ENCODE measurements at places on chromosomes 12 and 14.

GRCh38 chr12:109553906-109554500 is 19.3 kb downstream of the MMAB start:
- DNase-seq = no peak

GRCh38 chr12:28799348-28799747 is 349.7 kb upstream of the FAR2 start:
- DNase-seq = no peak

DNA sequence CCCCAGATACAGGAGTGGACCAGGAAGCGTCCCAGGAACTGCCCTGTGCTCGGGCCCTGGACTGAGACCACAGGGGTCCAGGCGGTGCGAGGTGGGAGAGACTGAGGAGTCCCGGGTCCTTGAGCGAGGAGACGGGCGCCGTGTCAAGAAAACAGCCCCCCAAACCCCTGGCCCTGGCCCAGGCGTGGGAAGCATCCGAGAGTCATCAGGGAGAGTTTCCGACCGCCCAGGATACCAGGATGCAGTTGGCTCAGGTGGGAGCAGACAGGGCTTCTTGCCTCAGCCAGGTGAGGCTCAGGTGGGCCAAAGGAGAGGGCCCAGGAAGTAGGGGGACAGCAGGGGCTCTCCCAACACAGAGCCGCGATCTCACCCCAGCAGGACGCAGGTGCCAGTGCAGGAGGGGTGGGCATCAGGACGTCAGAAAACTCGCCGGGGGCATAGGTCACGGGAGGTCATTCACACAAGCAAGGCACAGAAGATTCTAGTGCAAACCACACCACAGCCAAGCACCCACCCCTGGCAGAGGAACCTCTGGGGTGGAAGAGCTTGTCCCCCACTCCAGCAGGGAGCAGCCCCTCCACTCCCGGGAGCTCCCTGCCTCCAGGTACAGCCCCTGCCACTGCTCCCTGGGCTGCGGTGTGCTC is 102.5 kb upstream of the EIF5 start:
- DNase-seq = no peak

DNA sequence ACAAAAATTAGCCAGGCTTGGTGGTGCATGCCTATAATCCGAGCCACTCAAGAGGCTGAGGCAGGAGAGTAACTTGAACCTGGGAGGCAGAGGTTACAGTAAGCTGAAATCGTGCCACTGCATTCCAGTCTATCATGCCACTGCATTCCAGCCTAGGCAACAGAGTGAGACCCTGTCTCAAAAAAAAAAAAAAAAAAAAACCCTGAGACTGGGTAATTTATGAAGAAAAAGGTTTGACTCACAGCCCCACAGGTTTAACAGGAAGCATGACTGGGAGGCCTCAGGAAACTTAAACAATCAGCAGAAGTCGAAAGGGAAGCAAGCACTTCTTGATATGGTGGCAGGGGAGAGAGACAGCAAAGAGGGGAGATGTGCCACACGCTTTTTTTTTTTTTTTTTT is 123.2 kb downstream of the GXYLT1 start:
- DNase-seq = no peak

GRCh38 chr12:6070472-6071257 is 53.8 kb downstream of the VWF start:
- no peak for DNase-seq

DNA sequence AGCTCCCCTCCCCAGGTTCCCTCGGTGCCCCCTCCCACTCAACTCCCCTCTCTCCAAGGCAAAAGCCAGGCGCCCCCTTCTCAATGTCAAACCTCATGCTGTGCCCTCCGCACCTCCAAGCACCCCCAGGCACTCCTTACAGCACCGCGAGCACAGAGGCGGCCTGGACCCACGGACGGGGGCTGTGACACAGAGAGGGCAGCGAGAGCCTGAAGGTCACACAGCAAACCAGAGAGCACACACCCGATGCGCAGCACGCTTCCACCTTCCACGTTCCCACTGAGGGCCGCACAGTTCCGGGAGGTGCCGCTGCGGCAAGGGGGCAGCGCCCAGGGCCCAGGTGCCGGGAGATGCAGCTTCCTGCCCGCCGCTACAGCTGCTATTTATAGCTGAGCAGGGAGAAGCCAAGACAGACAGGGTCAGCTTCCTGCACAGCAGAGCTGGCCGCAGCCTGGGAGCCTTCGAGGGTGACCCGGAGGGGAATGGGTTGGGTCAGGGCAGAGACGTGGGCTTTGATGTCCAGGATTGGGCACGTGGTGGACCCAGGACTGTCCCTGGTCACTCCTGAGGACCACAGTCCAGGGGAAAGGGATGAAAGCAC is 12.9 kb downstream of the NCOR2 start:
- no peak for DNase-seq

- no peak for DNase-seq
Measured at GRCh38 chr14:101950100-101950499, 14.3 kb upstream of the DYNC1H1 start.

DNA sequence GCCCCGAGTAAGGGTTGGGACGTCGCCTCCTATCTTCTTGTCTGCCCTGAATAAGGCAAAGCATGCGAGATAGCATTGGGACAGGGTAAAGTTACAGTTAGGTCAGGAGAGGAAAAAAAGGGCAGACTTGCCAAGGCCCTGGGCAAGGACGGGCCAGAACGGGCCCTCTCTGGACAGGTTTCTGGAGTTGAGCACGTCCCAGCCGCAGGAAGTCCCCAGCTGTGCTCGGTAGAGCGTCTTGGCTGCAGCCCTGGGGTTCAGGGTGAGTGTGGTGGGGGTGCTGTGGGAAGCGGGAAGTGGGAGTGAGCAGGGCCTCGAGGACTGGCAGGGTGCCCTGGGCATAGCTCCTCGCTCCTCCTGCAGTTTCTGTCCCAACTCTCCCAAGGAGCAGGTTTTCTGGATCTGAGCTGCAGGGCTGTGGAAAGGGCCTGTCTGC is 5.4 kb downstream of the RPS6KL1 start:
- DNase-seq = no peak

GRCh38 chr14:58077621-58078020 is 74.4 kb downstream of the ARMH4 start:
- no peak for DNase-seq

- DNase-seq = no peak
Measured at GRCh38 chr12:25839470-25839869, 119.0 kb upstream of the RASSF8 start.

All from vagina (tissue), 2 donors.